H4 (cell line): ENCODE measurements at places on chromosomes 3 and 15. TPM values are rescaled to one million over a fixed set of nuclear protein-coding genes. Genes with fewer than 3 reads are reported as not detected.
A peak's percentile ranks its signal among the peaks of the same experiment; 100 is the strongest.

DNA sequence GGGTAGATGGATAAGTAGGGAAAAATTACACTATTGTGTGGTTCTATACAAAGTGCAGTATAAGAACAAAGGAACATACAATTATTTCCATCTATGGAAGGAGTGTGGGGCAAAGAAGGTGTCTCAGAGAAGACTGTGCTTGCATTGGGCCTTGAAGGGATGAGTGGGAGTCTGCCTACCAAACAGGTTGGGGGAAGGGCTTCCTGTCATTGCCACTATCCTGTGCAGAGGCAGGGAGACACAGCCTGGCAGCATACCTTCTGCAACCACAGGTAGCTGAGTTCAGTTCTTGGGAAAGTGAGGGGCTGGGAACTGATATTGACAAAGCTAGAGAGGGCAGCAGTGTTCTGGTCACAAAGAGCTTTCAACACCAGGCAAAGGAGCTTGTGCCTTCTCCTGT lies 3.4 kb downstream of the TIMP4 start:
- no peak for DNase-seq

Gene LOXL1
- total RNA-seq = 53.2 and 104 TPM in 2 replicates

DNA sequence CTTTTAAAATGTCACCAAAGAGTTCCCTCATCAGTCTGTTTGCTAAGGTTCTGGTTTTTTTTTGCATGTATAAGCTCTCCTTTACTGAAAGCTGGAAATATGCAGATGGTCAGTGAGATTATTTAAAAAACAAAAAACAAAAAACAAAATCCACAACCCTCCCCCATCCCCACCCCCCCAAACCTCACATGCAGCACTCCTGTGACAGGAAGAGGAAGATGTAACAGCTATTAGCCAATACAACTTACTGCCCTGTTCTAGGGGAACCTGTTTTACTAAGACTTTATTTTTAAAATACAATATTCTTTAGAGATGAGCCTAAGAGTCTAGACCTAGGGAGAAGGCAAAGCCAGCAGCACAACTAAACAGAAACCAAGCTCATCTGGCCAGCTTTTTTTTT lies 39.5 kb downstream of the ANP32A start:
- DNase-seq = no peak

- DNase-seq = peak; percentile 28
These were observed at the start of gene EPHA3 for GRCh38 chr3:89107461-89108290. EPHA3 (plus strand) TSS chr3:89107621; CDS start chr3:89107749, 128 bp downstream.

DNA sequence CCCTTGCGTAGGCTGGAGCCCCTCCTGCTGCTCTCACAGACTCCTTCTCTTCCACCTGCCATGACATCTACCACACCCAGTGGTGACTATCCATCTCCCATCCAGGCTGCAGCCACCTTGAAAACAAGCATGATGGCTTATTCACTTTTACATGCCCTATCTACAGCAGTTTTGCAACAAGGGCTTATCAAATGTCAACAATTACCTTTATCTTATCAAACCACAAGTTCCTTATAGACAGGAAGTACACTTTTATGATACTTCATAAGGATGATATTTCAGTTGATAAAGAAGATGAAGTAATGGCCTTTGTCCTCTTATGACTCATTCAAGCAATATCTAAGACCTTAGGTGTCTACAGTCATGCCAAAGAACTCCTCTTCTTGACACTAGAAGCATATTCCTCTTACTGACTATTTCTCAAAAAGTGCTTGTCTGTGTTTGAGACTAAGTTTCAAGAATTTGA lies 125.3 kb upstream of the SPRED1 start:
- DNase-seq = no peak

- no peak for DNase-seq
These were observed 16.8 kb downstream of the HEMK1 start for GRCh38 chr3:50585919-50586762.

DNA sequence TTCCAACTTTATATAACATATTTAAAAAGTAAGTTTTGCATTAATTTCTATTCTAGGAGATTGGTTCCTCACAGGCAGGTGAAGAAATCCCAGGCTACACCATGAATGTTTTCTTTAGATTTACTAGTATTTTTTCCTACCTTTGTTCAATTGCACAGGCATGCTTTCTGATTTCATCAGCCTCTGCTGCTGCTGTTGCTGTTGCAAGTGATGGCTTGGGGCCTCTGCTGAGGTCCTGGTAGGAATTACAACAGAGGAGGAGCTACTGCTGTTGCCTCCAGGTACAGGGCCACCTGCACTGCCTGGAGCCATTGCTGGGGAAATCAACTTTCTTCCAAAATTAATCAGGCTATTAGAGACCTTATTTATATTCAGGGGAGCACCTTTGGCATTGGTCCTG lies 353.3 kb downstream of the PLCL2 start:
- no peak for DNase-seq

- DNase-seq = no peak
These were observed 15.7 kb downstream of the SCAANT1 start for GRCh38 chr3:63896332-63897030.

Gene C3orf70
- 1.3 and 2.8 TPM in 2 replicates for total RNA-seq

Gene FBXW12
- total RNA-seq = 0.08 TPM in 1 of 2 replicates, not detected in the other

DNA sequence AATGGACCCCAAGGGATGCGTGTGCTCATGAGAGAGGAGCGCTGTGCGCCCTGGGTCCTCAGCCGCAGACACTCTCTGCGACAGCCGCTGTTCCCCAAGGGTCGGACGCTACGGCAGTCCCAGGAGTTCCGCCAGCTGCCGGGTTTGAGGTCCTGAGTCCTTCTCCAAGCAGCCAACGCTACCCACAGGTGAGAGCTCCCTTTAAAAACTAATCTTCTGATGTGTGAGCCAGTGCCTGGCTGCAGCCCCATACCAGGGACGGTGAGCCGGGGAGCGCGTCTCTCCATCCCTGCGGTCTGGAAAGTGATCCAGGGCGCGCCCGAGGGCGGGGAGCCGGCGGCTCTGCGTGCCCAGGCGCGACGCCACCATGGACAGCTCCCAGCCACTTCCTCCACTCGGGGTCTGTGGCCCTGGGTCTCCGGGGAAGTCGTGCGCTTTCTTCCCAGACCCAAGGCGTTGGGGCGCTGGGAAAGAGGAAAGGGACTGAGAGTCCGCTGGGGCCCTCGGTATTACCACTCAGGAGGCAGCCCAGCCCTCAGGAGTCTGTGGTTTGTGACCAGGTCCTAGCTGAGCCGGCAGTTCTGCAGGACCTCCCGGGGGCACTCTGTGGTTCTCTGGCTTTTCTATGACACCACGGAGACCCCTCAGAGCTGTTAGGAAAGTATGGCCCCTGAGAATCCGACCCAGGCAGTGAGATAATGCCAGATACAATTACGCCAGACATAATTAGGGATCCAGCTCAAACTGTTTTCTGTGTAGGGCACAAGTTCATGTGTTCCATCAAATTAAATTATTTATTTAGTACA lies 1.4 kb downstream of the CEMIP start:
- no peak for DNase-seq

Gene CLSTN2
- total RNA-seq = 3.9 and 4.1 TPM in 2 replicates

DNA sequence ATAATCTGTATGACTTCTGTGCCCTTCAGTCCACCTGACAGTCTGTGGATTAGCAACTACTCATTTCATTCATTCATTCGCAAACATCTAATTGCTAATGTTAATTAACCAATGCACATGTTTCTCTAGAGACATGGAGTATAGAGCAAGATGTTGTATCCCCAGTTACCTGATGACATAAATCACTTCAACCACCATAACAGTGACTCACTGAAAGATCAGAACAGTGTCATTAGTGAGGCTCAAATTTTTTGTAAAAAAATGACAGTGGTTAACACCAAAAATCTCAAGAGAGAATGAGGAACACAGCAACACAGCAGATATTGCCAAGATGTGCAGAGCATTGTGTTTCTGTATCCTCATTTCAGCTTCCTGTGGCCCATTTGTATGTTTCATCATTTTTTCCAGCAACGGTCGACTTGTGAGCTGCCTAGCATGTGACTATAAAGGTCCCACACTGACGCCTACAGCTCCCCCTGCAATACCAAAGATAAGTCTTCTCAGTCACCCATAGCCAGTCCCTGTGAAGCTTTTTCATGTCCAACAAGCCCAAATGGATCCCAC lies 3.7 kb upstream of the PLD1 start:
- DNase-seq = no peak

DNA sequence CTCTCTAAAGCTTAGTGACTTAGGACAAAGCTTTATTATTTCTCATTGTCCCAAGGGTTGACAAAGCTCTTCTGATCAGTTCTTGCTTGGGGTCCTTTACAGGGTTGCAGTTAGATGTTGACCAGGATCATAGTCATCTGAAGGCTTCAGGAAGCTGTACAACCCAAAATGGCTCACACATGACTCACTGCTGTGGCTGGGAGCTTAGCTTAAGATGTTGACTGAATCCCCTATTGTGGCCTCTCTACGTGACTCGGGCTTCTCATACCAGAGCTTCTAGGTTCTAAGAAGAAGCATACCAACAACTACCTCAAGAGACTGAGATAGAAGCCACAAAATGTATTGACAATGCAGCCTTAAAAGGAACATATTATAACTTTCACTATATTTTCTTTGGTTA lies 569.6 kb upstream of the ROBO2 start:
- peak; percentile 23 for DNase-seq

GRCh38 chr3:143261848-143262247 lies 142.3 kb downstream of the CHST2 start:
- no peak for DNase-seq

GRCh38 chr15:33494306-33494705 lies 183.5 kb downstream of the RYR3 start:
- DNase-seq = no peak

DNA sequence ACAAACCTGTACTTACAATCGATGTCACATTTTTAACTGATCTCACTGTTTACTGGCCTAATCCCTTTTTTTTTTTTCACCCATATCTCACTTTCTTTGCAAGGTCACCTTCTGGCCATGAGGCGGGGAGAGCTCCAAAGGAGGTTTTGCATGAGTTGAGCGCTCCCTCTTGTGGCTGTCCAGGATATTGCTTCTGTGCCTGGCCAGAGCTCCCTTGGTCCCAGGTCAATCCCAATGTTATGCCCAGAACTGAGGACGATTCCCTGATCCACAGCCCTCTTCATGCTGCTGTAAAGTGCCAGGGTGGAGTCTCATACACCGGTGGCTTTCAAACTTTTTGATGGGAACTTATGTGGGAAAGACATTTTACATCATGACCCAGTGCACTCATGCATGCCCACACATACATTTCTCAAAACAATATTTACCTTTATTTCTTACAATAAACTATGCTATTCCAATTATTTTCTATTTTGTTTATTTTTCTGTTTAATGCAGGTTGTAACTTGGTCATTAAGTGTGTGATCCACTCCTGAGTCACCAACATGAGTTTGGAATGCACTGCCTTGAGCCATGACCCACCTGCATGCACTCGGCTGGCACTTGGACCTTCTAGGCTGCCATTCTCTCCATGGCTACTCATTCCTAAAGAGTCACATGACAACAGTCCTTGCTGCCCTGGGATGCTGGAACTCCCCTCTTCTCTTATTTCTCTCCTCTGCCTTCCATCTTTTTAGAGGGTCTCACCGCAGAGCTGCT lies 9.6 kb upstream of the SST start:
- DNase-seq = peak; percentile 79

Gene CD80
- total RNA-seq = not detected in 2 replicates

Gene CPNE9
- total RNA-seq = 0.31 TPM in 1 of 2 replicates, not detected in the other

Gene SNX22
- total RNA-seq = 0.04 TPM in 1 of 2 replicates, not detected in the other
